ENCODE measurements at places on chromosomes 7 and 10.

DNA sequence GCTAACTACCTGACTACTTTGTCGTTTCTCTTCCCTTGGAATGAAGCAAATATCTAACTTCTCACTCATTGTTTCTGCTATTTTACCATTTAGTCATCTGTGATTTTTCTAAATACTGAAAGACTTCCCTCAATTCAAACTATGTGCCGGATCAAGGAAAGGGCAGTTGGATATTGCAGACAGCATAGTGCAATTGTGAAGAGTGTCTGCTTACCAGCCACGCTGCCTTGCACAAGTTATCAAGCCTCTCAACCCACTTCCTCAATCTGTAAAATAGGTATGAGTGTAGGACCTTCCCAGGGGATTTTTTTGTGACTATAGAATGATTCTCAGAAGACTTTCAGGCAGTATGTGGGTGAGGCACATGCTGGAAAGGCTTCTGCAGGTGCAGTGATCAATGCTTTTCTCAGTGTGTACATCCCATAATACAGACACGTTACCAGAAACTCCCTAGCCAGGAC lies 54.3 kb downstream of the EGFR start:
- no peak for DNase-seq

DNA sequence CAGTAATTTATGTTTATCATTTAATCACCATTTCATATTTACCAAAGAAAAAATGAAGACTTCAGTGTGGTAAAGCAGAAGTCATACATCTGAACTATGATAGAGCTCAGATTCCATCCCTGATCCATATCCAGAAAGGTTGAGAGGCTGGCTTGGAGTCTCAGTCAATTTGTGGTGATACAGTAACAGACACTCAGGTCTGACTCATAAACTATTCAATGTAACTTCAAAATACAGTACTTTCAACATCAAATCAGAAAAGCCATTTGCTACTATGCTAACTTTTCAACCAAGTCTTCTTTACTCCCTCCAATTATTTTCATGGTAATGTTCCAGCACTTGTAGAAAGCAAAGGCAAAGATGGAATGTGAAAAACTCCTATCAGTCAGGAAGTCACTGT lies 190.4 kb downstream of the HDAC9 start:
- no peak for DNase-seq

GRCh38 chr7:94908323-94909178 lies 1.2 kb downstream of the PPP1R9A start:
- no peak for DNase-seq

DNA sequence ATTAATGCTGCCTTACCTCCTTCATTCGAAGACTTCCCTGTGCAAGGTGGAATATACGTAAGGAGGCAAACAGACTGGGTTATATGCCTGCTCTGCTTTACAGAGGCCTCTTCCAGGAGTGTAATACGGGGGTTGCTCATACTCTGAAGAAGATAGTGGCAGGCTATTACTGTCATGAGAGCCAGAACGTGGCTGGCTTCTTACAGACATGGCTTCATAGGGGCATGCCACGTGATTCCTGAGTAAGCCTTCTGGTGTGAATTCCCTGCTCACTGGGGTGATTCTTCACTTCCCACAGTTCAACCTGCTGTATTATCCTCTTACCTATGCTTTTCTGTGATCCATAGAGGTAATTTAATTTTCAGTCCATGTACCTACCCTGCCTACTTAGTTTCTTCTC lies 141.8 kb downstream of the ST7 start:
- DNase-seq = no peak

GRCh38 chr10:117334926-117335325 lies 40.3 kb downstream of the PDZD8 start:
- no peak for DNase-seq

GRCh38 chr7:117665368-117665767 lies 185.5 kb downstream of the CFTR start:
- no peak for DNase-seq

DNA sequence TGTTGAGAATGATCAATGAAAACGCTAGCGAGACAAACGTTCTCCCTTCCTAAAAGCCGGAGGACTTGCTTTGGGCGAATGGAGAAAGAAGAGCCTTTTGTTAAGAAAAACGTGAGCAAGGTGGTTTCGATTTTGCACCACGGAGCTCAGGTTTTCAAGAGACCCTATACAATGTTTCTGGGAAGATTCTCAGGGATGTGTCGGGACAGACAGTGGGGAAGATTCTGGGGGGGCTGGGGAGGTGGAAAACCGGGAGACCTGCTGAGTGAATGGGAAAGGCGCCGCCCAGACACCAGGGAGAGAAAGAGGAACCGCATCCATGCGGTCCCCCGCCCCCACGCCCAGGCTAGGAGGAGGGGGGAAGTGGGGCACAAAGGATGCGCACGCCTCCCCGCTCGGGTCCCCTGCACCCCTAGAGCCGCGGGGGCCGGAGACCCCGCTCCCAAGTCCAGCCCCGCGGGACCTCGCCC lies 745 bp downstream of the YWHAG start:
- peak; percentile 48 for DNase-seq

DNA sequence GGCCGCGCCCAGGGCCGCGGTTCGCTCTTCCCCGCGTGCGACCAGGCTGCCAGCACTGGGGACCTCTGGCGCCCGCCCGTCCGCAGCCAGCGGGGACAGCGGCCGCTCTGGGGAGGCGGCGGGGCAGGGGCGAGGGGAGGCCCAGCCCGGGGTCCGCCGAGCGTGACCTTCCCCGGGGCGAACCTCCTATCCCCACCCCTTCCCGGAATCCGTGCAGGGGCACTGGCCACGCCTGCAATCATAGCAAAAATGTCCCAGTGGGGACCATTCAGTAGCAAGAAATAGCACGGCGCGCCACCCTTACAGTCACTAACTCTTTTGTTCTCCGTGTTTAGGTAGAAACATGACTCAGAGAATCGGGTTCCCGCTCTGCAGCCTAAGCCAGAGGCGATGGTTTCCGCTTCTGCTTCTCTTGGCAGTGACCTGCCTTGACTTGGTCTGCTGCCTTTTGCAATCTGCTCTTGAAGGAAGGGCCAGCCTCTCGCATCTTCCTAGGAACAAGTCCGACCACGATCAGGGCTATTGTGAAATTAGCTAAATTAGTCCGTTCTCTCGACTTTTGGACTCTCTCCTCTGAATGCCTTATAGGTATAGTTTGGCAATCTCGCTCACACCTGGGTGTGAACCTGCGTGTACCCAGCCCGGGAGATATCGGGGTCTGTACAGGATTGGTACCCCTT lies 79.3 kb upstream of the ACBD5 start:
- DNase-seq = no peak
